ENCODE measurements at places on chromosomes 11 and 22. TPM values are rescaled to one million over a fixed set of nuclear protein-coding genes. Genes with fewer than 3 reads are reported as not detected.

Gene RCN1
- total RNA-seq, result 457 TPM

Gene GNG3
- not detected for total RNA-seq

Gene PCNX3
- total RNA-seq, result 30.6 TPM

Gene CARD10
- total RNA-seq, result 33.2 TPM

Gene POU2AF1
- not detected for total RNA-seq

Gene TSPAN32
- total RNA-seq, result not detected
